NCI-H2227 treated with DMSO at 0.1 percent for 48 hours (cell line): ENCODE measurements at places on chromosomes 3 and 15.

DNA sequence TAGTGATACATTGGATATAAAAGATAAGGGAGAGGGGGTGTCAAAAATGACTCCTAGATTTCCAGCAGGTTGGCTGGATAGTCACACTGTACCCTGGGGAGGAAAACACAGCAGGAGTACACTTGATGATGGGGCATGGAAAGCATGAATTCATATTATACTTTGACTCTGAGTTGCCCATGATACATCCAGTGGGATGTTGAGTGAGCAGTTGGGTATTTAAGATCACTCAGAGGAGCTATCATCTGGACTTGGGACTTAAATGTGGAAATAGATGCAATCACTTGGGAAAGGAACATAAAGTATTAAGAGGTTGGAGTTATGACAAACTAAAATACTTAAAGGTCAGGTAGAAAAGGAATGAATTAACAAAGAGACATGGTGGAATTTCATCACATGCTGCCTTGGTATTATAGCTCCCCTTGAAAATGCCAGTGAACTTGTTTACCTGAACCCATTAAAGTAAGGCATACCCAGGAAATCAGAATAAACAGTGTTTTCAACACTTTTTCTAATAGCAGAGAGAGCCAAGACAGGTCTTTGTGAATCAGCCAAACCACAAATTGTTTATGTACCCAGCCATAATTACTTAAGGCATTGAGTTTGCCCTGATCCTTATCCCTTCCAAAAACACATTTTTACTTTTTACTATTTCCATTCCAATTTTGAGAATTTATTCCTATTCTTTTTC, 49.9 kb upstream of the ABI3BP start:
- no peak for DNase-seq

DNA sequence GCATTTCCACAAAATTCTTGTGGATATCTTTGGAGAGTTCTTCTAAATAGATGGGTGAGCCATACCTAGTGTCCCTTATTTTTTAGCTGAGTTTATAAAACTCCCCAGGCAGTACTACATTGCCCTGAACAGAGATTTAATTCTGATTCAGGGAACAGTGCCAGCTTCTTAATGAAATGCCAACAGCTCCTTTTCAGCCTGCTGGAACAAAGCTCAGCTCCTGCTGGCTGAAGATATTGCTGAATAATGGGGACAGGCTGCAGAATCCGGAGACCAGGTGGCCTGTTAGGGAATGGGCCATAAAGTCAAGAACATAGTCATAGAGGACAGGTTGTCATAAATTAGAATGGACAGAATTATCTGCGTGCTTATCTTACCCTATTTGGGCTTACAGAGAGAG, 8.9 kb downstream of the HGD start:
- DNase-seq = no peak

DNA sequence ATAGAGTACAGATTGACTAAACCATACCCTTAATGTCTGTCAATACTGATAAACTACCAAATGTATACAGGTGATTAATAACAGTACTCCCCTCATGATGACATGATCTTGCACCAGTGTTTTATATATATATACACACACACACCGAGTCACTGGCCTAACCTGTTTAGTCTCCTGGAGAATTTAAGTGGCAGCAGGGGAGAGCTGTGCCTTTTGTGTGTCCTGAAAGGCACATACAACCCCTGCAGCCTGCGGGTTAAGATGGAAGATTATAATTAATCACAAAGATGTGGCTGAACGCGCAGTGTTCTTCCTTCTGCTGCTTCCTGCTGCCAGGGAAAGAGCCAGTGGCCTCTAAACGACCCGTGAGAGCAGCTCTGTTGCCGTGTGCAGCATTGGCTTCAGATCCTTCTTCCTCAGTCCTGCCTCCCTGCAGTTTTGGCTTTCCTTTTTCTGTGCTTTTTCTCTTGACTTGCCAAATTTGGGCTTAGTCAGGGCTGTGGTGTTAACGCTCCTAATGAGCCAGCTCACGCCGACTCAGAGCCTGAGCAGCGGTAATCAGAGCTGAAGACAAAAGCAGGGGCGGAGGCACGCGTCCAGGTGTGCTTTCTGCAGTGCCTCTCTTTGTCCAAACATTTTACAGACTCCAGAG, 42.5 kb upstream of the UBE3A start:
- DNase-seq = peak; percentile 19

DNA sequence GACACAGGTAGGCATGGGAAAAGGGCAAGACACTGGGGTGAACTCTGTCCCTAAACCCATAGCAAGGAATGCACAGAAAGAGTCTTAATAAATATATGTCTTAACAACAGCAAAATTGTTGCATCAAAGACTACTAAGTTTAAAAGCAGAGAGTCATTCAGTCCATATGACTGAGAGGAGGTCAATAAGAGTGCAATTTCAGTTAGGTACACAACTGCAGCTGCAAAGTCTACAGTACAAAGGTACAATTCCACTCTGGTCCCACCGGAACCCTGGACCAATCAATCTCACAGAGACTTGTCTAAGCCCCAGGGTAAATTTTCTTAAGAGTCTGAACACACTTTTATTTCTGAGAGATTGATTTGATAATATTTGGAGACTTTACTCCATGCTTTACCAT, 6.9 kb downstream of the CP start:
- DNase-seq = no peak

- DNase-seq = peak; percentile 57
Measured at GRCh38 chr3:157810924-157811718, 295.1 kb downstream of the SHOX2 start.

DNA sequence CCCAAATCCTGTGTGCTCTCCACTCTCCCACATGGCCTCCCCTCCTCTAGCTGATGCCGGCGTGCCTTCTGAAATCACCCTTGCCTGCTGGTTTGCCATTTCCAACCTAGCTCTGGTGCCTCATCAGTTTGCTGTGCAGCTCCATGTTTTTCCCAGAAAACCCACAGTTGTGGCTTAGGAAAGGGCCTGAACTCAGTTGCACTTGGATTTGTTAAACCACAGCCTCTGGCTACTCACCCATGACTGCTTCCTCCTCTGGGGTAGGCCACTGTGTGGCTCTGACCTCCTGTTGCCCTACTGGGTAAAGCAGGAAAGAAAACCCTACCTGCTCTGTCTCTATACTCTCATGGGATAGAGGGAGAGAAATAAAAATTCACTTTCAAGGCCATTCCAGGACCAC, 97.3 kb downstream of the DAPK2 start:
- DNase-seq = no peak

DNA sequence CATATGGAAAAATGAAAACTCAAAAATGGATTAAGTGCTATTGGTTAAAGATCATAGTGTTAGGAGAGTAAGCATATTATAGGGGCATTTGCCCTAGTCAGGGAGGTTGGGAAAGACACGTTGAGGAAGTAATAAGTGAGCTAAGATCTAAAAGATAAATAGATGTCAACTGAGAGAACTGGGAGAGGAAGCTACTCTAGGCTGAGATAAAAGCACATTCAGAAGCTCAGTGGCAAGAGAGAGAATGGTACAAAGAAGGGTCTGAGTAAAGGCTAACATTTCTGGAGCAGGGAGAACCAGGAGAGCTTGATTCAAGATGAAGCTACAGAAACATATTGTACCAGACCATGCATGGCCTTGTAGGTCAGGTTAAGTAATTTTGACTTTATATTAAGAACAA, 63.9 kb downstream of the TRPC1 start:
- no peak for DNase-seq

DNA sequence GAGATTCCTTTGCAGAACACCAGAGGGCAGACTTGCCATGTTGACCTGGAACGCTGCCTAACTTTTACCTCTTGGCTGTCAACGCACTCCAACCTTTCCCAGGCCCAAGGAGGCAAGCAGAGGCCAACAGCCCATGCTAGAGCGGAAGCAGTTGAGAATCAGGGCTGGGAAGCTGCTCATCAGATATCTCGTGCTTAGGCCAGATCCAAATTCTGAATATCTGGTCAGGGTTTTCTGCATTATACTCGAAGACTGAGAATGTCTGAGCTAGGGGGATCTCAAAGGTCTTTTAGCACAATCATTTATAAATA, 2.5 kb downstream of the XIRP1 start:
- DNase-seq = peak; percentile 47

DNA sequence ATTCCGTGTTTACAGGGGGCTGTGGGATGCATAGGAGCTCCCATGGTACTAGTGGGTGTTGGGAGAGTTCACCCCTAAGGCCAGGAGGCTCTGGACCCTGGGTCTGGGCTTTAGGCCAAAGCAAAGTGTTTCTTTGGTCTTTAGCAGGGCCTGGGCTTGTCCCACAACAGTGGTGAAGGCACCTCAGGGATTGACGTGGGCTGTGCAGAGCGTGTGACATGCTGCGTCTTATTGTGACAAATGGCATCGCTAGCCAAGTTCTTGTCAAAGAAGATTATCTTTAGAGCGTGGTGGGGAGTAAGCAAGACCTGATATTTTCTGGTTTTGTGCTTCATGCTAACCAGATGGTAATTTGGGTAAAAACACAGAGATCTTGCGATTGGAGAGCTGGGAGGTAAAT, 170.1 kb downstream of the APBA2 start:
- no peak for DNase-seq

DNA sequence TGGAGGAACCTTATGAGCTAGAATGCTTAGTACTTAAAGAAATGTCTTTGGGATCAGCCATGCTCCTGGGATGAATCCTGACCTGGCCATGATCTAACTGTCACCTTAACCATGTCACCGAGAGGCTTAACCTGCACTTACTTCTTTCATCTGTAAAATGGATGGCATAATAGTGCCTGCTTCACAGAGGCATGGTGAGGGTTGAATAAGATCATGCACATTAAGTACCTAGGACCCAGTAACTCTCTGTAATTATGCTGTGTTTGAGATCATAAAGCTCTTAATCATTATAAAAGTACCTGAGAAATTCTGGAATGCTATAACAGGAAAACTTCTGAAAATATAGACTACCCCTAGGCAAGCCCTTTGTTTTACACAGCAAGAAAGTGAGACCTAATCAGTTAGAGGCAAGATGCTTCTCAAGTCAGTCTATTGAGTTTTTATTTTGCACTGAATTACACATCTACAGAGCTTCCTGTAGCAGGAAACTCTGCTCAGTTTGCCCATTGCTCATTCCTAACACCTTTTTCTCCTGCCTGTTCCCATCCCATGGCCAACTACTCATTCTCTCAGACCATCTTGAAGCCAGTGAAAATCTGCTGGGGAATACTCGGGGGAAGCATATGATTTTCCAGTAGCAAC, 1015.5 kb upstream of the CFAP20DC start:
- no peak for DNase-seq

GRCh38 chr15:52857937-52858781, 68.0 kb upstream of the ONECUT1 start:
- DNase-seq = peak; percentile 20

DNA sequence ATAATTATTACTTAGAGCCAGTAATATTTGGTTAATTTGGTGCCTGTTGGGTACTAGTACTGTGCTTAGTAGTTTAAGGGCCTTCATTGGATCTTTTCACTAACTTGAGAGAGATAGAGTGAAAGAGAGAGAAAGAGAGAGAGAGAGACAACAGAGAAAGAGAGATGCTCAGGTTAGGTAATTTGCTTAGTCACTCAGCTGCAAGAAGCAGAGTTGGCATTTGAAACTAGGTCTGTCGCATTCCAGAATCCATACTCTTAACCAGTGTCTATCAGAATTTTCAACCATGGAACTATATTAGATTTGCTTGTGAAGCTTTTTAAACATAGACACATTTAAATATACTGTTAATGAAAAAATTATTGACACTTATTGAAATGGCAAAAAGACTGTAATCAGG, 31.1 kb upstream of the NUDT16 start:
- DNase-seq = no peak

DNA sequence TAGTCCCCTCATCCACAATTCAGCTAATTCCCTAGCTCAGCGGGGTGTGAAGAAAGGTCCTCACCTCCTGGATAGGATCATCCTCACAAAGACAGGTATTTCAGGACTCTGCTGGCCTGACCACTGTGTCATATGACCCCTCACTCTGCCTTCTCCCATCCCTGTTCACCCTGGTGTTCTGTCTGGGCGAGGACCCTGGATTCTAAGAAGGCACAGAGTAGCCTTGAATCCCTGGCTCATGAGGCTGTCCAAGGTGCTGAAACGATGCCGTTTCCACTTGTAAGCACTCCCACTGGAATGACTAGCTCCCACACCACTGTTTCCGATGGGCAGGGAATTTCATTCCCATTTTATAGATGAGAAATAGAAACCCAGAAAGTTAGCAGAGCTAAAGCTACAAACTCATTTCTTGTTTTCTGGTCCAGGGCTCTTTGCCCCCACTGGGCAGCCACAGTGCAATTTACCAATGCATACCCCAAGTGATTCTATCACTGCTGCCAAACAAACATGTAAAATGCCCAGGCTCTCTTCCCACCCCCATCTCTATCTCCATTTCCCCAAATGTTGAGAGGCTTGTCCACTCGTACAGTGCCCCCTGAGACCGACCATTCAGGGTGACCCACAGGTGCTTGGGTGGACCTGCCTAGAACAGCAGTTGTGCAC, 83.2 kb downstream of the RAB11A start:
- no peak for DNase-seq

DNA sequence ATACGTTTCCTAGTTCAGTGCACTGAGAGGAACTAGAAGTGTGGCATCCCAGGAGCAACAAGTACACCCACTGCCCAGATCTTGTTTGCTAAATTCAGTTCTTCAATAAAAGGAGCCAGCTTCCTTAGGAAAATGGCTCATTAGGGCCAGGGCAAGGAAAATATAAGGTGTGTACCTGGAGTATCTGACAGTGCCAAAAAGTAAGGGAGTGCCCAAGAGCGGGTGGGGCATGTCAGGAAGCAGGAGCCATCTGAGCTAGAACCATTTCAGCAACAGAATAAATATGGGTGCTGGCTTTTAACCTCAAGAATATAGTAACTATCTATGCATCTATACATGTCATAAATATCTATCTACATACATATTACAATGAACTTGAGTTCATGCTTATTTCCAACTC, 44.1 kb downstream of the SLC41A3 start:
- DNase-seq = no peak

GRCh38 chr15:64792282-64792681, 16.9 kb upstream of the RBPMS2 start:
- no peak for DNase-seq

GRCh38 chr3:26438325-26438940, 184.1 kb upstream of the LRRC3B start:
- DNase-seq = no peak

DNA sequence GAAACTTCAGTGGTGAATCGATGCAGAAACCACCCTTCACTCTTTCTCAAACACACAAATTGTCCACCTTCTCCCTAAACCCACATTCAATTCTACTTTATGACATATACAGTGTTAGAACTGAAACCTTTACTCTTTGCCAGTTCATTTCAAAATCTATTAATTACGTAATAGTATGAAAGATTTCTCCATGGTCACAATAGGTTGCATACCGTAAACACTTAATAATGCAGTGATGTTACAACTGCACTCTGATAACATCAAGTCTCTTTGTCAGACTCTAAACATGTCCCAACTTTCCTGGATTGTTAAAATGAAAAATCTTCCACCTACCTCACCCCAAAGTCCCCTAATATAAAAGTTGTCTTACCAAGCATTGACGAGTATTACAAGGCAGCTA, 111.8 kb upstream of the PROK2 start:
- no peak for DNase-seq
